ENCODE measurements at places on chromosomes 2 and 18.

DNA sequence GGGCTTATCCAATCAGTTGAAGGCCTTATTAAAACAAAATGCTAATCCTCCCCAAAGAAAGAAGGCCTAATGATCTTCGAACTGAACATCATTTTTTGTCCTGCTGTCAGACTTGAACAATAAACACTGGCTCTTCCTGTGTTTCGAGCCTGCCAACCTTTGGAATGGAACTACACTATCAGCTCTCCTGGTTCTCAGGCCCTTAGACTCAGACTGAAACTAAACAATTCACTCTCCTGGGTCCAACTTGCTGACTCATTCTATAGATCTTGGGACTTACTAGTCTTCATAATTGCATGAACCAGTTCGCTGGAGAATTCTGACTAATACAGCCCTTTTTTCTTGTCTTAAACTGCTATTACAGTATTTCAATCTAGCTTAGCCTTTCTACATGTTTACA, 235.2 kb downstream of the LNPK start:
- no peak for DNase-seq

GRCh38 chr2:54708584-54709335, 14.7 kb upstream of the EML6 start:
- DNase-seq: peak; percentile 48

DNA sequence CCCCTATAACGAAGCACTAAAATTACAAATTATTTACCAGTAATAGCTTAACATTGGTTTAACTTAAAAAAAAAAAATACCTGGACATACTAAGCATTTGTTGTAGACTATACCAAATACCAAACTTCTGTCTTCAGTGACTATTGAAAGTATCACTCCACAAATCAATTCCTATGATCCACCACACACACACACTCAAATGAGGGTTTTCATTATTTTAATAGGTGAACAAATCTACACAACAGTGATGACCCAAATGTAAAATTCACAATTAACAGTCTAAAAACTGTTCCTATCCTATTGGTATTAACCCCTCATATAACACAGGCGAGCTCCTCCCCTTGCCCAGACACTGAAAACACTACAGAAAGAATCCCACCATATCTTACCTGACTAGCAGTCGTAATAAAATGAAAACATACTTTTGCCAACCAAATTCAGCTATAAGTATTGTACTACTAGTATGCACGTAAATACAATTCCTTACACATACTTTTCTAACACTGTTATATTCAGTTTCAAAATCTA, 2.5 kb downstream of the SP3 start:
- DNase-seq: no peak

- DNase-seq: peak; percentile 56
Observed at GRCh38 chr2:179250095-179250494, 14.5 kb downstream of the SESTD1 start.

- no peak for DNase-seq
Observed at GRCh38 chr2:233399306-233400225, 45.3 kb downstream of the DGKD start.

- peak; percentile 24 for DNase-seq
Observed at GRCh38 chr2:101405351-101405899, 18.1 kb upstream of the CREG2 start.

DNA sequence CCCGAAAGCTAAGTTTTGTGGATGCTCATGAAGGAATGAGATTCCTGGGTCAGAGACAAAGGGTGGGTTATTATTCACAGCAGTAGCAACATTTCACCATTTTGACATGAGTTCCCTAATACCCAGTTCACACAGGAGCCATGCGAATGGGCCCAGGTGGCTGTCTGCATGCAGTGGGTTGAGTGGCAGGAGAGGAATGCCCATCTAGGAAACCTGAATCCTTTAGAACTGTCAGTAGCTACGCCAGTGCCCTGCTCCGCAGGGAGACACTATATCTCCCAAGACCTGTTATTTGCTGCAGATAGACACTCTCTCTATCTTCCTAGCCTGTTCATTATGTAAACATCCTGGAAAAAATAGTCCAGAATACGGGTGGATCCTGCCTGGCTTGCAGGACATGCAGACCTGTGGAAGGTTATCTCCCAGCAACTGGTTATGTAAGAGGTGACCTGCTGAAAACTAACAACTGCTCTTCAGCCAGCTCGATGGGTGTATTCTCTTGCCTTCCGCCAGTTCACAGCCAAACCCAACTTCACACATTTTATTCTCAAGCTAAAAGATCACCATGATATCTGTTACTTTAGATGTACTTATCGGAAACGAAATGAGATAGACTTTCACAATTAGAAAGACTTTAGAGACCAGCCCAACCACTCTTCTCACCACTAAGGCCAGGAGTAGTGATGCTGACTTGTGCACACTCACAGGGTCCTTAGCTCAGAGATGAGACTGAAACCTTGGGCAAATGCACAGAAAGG, 59.1 kb downstream of the MBP start:
- no peak for DNase-seq

DNA sequence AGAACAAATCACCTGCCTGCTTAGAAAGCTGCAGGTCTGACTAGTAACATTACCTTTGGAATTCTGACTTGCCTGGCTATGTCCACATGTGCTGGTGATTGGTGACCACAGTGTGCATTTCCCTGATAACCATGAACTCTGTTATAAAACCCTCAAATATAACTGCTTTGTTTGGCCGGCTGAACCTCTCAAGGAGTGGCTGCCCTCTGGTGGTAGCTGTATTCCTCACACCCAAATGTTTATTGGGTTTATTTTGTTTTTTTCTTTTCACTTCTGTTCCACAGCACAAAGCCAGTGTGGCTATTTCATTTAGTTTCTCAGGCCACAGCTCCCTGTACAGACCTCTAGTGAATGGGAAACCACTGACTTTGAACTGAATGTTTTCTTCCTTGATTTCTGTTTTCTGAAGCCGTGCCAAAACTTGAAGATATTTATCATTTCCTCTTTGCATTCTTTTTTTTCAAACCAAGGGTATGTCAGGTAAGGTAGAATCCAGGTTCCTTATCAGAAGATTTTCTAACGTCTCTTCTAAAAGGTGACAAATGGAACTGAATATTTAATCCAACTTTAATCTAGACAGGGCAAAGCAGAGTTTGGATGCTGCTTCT, 549.0 kb upstream of the VRK2 start:
- DNase-seq: peak; percentile 38

DNA sequence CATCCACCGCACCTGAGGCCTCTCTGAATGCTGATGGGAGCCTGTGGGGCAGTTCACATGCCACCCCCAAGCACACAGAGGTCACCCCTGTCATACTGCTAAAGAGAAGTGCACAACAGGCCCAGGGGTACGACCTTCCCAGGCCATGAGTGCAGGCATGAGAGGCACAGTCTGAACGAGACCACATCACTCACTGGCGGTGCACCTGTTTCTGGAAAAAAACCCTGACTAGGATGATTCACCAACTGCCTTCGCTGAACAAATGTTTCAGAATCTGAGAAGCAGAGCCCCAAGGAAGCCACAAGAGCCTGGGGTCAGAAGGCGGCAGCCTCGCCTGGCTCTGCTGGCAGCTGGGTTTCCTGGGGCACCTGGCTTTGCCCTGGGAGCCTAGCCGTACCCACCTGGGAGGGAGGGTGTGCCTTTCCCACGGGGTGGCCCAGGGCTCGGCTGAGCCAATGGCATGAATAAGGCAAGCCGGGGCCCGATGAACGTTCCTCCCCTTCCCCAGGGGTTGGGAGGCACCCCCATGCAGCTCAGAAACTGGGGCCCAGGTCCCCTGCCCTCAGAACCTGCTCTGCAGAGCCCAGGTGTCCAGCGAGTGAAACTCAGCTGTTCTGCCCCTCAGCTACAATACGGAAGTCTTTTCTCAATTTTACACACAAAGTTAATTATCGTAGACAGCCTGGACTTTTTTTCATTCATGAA, 73.8 kb downstream of the HDAC4 start:
- DNase-seq: peak; percentile 32

- no peak for DNase-seq
Observed at GRCh38 chr2:229071292-229071976, 199.7 kb downstream of the PID1 start.

DNA sequence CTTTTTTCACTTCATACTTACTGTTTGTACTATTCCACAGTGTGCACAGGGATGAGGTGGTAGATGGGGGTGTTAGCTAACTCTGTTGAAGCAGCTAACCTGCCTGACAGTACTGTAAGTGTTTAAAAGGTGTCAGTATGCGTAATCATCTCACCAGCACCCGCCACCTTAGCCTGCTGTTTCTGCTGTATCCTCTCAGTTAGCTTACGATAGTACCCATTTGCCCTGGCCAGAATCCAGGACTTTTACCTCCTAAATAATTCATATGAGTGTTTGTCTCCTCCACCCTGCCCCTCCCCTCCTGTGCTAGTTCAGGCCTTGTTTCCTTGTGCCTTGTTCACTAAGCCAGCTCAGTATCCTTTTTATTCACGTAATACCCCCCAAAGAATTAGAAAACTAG, 34.2 kb downstream of the TRAPPC12 start:
- no peak for DNase-seq

DNA sequence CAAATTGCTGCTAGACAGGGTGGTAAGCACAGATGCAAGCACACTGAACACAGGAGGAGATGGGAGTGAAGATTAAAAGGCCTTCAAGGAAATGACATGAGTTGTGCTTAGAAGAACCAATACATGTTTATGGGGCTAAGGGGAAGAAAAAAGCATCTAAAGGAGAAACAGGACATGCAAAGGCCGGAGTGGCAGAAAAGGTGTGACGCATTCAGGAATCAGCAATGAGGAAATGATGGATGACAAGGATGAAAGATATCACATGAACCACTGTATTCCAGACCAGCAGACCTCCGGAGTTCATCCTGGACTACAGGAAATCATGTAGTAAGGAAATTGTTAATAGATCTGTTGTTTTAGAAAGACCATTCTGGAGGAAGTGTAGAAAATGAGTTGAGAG, 42.8 kb downstream of the PPP4R1 start:
- DNase-seq: no peak

- DNase-seq: peak; percentile 54
Observed at GRCh38 chr2:111898703-111899514, 502 bp downstream of the MERTK start.

DNA sequence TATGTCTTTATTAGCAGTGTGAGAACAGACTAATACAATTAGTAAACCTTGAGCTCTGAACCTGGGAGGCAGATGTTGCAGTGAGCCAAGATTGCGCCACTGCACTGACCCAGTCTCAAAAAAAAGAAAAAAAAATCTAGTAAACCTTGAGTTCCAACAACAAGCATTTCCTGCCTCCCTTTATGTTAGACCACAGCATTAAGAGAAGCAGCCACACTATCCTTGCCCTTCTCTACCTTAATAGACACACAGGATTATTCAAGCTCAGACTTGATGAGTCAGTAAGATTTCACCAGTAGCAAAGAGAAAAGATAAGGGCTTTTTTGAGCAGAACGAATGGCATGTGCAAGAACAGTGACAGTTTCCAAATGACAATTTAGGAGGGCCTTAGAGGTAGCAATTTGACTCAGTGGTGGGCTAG, 18.0 kb upstream of the GLS start:
- no peak for DNase-seq

DNA sequence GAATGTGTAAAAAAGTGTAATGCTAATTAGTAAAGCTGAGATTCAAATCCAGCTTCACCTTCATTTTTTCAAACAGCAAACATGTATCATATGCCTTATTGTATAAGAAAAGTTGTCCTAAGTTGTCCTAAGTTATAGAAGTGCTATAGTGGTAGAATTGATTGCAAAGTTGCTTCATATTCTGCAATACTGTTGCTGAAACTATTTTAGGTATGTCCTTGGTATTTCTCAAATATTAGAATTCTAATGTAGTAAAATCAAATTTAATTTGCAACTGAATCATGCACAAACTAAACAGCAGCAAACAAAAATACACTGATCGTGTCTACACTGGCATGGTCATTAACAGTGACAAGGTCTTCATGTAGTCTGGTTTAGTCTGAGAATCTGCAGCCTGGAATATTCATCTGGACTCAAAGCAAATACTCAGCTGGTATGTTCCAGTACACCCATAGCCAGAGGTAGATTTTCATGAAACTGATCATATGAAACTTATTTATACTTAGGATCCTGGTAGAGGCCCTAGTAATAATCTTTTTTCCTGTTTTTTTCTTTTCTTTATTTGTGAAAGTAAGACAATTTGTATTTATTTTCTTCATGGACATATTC, 555.6 kb upstream of the ZEB2 start:
- DNase-seq: no peak

GRCh38 chr2:227627769-227628168, 10.5 kb downstream of the SCYGR4 start:
- no peak for DNase-seq

DNA sequence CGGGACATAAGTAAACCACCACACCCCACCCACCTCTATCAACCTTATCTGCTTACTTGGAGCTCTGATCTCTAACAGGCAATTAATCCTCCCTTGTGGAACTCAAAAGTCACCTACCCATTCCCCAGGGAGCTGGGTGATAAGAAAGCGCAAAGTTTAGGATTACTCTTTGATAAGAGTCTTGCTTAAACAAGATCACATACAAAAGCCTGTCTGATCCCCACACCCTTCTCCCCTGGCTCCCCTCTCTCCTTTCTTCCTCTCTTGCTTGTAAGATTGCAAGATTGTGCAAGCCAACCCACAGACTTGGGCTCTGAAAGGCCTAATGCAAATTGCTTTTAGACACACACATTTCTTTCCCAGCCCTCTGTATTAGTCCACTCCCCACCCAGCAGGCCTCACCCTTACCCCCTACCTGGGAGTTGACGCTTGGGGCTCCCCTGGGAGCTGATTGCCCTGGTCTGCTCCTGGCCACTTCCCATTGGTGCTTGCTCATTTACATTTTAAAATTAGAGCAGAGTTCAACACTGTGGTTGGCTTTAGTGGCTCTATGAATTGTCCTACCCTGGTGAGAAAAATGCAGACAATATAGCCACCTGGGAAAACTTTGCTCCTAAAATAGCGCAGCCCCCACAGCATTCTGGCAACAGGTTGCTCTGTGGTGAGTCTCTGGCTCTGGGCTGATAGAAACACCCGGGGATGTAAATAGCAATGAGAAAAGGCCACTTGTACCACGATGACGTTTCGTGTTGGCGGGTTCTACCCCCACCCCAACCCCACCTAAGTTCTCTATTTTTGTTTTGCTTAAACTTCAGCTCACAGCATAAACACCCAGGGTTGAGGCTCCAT, 92.8 kb upstream of the MSH2 start:
- DNase-seq: peak; percentile 73

DNA sequence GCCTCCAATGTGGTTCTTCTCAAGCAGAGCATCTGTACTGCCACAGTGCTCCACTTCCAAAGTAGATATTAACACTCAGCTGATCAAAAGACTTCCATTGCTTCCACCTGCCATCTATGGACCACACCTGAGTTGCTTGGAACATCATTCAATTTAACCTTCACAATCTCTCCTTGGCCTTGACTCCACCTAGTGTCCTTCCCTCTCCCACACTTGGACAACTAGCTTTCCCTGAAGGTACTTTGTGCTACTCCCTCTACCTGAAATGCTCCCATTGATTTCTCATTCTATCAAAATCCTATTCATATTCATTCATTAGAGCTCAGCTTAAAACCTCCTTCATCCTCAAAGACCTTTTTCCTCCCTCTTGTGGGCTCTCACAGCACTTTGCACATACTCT, 48.7 kb downstream of the SOWAHC start:
- no peak for DNase-seq

- no peak for DNase-seq
Observed at GRCh38 chr2:24994146-24994724, 22.5 kb upstream of the DNAJC27 start.

All from B cell (primary cell).